ENCODE measurements at places on chromosomes 5 and 9.

DNA sequence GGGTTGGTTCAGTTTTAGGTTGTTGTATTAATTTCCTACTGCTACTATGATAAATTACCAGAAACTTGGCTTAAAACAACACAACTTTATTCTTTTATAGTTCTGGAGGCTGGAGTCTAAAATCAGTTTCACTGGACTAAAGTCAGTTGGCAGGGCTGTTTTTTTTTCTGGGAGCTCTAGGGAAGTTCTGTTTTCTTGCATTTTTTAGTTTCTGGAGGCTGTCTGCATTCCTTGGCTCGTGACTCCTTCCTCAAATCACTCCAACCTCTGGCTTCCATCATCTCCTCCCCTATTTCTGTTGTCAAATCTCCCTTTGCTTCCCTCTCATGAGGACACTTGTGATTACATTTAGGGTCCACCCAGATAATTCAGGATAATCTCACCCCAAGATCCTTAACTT lies 51.3 kb upstream of the SUB1 start:
- no peak for DNase-seq
- H3K27ac ChIP-seq, result no peak overlapping the region
- no peaks in the 10 kb centered on the region for H3K36me3 ChIP-seq
- H3K4me3 ChIP-seq, result no peak overlapping the region
- H3K27me3 ChIP-seq, result no peaks in the 10 kb centered on the region
- H3K4me1 ChIP-seq, result peaks cover 8% of the 10 kb centered on the region

DNA sequence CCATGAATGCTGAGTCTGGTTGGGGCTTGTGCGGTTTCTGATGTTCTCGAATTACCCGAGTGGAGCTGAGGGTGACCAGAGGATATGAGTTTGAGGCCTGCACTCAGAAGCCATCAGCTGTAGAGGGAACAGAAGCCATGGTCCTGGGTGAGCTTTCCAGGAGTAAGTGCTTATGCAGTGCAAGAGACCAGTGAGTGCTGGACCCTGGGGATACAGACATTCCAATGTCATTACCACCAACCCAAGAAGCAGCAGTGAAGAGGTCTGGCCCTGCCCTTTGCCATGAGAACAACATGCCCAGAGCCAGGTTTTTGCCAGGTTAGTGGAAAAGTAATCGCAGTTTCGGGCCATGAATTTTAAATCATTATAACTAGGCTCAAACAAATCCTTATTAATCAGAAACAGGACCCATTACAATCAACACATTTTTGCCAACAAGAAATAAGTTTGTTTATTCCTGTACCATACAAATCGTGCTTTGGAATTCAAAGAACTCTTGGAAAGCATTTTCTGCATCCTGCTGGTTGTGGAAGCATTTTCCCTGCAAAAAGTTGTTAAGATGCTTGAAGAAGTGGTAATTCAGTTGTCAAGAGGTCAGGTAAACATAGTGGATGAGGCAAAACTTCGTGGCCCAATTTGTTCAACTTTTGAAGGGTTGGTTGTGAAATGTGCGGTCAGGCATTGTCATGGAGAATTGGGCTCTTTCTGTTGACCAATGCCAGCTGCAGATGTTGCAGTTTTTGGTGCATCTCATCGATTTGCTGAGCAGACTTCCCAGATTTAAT lies 154.6 kb downstream of the SYK start:
- no peaks in the 10 kb centered on the region for H3K36me3 ChIP-seq
- H3K27me3 ChIP-seq, result no peaks in the 10 kb centered on the region
- no peak for DNase-seq
- H3K4me3 ChIP-seq, result no peak overlapping the region
- no peak overlapping the region for H3K27ac ChIP-seq

GRCh38 chr9:84381508-84381907 lies 41.0 kb upstream of the SLC28A3 start:
- DNase-seq, result no peak
- peaks cover 10% of the 10 kb centered on the region for H3K4me1 ChIP-seq
- no peaks in the 10 kb centered on the region for H3K36me3 ChIP-seq
- no peak overlapping the region for H3K4me3 ChIP-seq

DNA sequence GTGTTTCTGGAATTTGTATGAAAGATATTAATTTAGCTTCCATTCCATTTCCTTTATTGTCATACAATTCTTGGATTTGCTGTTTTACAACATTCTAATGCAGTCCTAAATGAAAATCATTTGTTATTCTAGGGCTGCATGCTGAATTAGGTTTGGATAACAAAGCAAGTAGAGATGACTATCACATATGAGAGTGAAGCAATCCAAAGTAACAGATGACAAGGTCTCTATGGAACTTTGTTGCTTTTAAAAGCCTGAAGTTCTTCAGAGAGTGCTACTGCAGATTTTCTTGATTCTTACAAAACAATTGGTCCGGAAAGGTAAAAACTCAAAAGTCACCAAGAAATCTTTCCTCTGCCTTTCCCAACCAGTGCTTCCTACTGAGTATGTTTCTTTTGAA lies 56.9 kb upstream of the VCAN start:
- no peaks in the 10 kb centered on the region for H3K4me1 ChIP-seq
- H3K4me3 ChIP-seq, result no peak overlapping the region
- DNase-seq, result no peak
- H3K27me3 ChIP-seq, result no peaks in the 10 kb centered on the region
- H3K36me3 ChIP-seq, result no peaks in the 10 kb centered on the region

All from heart right ventricle (tissue), 16 donors.